ENCODE measurements at places on chromosomes 5 and 9.
A peak's percentile ranks its signal among the peaks of the same experiment; 100 is the strongest.

- no peak for DNase-seq
Measured at GRCh38 chr9:96067004-96067403, 191.5 kb downstream of the ERCC6L2 start.

GRCh38 chr5:170434966-170435605 lies 45.9 kb upstream of the KCNMB1 start:
- peak; percentile 74 for DNase-seq

DNA sequence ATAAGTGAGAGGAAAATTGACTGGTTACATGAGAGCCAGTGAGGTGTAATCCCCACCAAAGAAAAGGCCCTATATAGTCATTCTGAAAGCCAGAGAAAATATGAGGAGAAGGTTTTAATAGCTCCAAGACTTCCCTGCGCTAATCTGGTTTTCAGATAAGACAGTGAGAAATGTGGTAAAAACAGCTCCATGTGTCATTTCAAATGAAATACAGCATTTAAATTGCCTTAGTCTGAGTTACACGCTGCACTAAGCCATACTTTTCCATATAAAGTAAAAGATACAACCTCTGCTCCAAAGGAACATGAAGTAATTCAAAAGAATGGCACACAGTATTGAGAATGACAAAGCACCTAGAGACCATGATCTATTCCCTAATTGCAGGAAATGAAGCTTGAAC lies 378.0 kb upstream of the PDE4D start:
- no peak for DNase-seq

GRCh38 chr9:32384002-32384363 lies 460 bp upstream of the ACO1 start:
- DNase-seq: no peak

GRCh38 chr5:27010646-27011045 lies 27.7 kb downstream of the CDH9 start:
- no peak for DNase-seq

GRCh38 chr9:136808806-136809158 lies 1.0 kb downstream of the RABL6 start:
- no peak for DNase-seq

DNA sequence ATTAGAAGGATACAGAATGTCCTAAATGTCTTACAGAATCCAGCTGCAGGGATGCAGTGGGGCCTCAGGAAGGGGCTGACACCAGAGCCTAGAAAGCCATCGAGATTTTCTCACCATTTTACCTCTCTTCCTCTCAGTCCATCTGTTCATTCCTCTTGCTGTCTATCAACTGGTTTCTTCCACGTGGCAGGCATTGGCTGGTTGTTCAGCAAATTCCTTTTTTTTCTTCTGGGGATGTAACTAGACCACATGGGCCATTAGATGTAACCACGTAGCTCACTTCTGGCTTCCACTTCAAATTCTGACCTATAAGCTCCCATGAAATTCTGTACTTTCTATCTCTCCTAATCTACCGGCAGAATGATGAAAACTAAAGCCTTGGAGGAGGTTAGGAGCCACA lies 93.6 kb upstream of the MTAP start:
- no peak for DNase-seq

- no peak for DNase-seq
Measured at GRCh38 chr5:64384765-64385164, 121.0 kb upstream of the RGS7BP start.

DNA sequence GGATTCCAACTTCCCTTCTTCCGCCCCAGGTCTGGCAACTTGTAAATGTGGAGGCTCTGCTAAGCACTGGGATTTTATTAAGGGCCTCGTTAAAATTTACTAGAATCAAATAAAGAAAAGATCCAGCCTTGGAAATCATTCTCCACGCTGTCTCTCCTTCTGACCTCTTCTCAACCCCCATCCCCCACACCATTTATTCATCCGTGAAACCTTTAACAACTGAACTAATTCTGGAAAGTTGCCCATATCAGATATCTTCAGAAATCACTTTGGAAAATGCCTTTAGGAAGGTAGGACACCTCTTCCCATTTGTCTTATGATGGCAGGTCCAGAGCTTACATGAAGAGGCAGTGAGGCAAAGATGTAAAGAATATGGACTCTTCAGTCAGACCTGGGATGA lies 288.5 kb downstream of the SLIT3 start:
- DNase-seq: no peak

DNA sequence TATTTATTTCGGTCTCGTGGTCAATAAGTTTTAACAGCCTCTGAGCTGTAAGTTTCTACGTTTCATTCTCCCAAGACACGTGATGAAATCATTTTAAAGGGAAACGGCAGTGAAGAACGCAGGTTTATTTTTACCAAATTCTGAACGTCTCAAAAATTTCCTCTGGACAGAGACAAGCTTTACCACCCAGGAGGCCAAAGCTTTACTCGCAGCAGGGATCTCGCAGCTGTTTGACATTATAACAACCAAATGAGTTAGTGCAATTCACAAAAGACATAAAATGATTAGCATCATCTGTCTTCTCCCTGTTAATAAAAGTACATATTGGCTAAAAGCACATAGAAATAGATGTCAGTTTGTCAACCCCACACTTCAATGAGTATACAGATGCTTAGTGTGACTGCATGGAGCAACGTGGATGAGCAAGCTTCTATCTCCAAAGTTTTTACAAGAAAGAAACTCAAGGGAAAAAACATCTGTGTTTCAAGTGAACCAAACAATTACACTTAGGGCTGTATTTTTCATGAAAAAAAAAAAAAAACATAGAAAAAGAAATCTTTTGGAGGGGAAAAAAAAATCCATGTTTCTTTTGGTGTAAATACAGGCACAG lies 2.5 kb downstream of the SEMA5A start:
- no peak for DNase-seq

DNA sequence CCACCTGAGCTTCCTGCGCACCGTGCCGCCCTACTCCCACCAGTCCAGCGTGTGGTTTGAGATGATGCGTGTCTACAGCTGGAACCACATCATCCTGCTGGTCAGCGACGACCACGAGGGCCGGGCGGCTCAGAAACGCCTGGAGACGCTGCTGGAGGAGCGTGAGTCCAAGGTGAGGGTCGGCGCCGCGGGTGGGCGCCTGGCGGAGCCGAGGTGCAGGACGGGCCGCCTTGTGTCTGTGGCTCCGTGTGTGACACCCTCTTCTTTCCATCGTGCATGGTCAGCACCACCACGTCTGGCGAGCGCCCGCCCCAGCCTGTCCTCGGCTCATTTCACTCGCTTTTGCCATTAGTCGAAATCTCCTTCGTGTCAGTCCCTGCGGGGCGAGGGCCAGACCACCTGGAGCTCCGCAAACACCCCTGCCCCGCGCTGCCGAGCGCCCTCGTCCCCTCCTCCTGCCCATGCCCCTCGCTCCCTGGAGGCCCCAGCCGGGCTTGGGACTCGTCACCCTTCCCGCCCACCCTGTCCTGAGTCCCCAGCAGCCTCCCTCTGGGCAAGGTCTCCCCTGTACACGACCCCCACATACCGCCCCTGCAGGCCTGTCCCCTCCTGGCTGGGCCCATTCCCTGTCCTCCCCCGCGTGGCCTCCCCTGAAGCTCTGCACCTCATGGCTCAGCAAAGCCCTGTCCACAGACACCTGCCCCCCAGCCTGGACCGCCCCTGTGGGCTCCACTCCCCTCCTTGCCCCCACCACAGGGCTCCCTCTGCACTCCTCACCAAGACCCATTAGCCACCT lies 7.0 kb downstream of the GRIN1 start:
- DNase-seq: no peak

DNA sequence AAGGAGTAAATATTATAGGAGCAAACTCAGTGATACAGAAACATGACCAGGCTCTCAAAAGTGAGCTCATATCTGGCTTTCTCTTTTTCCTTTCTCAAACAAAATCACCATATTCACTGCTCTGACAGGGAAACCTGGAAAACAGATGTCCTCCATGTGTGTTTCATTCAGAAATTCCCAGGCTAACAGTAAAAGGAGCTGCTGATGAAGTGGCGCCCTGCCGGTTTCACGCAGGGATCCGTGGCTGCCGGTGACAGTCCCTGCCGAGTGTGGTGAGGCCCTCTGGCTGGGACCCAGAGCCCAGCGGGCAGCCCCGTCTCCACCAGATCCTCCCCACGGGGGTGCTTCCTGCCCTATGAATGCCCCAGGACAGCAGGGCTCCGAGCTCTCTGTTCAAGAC lies 208.1 kb downstream of the GNA14 start:
- no peak for DNase-seq

GRCh38 chr5:44252545-44252944 lies 136.7 kb downstream of the FGF10 start:
- no peak for DNase-seq

DNA sequence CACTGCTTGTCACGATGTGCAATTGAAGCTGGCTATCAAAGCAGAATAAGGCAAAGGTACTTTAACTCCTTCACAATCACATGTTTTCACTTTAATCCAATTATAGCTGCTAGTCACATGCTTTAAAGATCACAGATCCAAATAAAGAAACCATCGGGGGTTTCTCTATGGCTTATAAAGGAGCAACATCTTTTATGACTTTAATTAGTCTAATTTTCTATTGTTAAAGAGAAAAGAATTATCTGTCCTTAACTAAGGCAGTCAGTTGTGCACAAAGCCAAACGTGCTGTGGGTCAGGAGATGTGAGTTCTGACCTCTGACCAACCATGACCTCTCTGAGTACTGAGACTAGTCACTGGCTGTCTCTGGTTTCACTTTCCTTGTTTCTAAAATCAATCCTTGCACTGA lies 561.1 kb downstream of the RAB3C start:
- DNase-seq: no peak

GRCh38 chr5:177427211-177427822 lies 841 bp downstream of the GRK6 start:
- DNase-seq: no peak

GRCh38 chr5:103092676-103093075 lies 27.3 kb downstream of the GIN1 start:
- DNase-seq: no peak

DNA sequence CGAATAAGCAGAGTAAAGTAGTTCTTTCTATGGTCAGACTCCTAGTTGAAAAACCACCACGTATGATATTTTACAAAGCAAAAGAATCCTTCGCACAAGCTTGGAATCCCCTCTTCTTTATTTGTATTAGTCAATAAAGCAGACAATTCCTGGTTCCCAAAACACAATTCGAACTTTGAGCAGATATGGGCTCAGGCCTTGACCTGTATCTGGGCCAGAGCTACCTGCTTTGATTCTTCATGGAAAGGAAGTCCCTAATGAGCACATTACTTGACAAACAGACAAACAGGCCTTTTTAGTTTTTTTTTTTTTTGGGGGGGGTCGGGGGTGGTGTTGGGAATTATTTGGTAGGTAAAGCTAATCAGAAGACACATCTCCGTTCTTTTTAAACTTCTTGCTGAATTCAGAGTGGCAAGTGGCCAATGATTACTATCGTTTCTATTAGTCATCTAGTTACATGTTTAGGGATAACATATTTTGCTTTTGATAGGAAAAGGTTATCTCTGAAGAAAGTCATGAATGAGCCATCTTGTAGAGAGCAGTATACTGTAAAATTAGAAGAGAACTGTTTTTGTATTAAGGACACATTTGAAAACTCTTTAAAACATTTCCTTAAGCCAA lies 116.6 kb upstream of the HMHB1 start:
- no peak for DNase-seq

DNA sequence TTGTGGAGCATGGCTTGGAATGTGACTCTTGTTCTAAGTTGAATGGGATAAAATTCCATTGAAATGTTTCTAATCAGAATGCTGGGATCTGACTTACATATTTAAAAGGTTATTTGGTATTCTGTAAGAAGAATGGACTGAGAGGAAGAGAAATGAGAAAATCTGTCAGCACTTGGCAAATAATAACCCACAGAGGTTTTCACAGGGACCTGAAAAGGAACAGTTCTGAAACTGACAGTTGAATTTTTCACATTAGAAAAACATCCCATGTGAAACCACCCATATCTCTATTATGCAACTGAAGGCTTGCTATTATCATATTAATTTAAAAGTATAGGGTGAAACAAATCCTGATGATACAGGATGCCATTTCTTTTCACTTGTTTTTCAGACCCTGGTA lies 302.7 kb downstream of the EPB41L4A start:
- no peak for DNase-seq

DNA sequence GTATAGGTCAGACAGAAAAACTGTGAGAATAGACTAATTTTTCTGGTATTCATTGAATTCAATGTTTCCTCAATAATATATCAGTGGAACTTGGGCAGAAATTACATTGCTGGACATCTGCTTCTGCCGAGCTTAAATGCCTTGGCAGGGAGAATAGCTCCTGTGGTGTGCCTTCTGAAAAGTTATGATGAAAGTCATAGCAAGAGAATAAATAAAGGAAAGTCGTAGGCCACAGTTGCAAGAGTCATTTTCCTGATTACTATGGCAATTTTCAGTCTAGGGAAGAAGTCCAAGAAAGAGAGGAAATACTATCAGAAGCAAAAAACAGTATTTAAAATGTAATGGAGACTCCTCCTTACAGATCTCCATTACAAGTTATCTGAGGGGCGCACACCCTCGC lies 1596.1 kb upstream of the WWC1 start:
- DNase-seq: no peak

DNA sequence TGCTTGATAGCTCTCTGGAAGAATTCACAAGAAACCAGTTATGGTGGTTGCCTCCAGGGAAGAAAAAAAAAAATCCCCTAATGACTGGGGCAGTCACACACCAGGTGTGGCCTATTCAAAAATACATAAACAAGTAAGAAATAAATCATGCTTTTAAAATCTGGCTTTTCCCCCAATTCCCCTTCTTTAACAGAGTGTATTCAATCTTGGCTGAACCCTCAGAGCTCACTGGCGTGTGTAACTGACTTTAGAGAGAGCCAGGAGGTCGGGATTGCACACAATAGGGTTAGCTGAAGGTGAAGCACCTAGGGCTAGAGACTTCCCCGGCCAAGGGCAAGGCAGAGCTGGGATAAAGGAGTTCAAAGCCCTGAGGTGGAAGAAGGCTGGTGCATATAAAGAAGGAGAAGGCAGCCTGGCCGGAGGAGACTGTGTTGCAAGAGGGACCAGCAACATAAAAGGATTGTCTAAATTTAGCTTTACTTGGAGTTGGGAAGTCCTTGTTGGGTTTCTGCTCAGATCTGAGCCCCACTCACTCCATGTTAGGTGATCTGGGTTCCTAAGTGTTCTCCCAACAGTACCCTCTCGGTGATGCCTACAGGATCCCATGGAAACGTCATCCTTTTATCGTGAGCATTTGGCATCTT lies 19.7 kb downstream of the FNBP1 start:
- DNase-seq: no peak

DNA sequence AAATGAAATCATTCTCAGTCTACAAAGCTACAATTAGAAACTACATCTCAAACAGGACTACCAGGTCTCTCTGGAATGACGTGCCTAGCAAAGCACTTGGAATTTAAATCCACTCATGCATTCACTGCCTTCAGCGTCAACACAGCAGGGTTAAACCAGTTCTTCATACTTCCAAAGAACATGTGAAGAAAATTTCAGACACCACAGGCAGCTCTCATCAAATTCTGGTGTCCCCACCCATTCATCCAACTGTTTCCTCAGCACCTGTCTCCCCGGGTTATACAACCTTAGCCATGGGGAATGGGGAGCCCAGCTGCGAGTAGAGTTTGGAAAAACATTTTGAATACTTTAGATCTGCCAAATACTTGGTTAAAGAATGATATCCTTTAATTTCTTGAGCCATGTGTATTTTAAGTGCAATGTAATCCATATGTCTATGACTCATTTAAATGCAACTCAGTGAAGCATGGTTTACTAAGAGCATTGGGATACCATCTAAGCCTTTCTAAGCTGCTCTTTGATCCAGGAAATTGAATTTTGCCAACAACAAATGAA lies 17.5 kb downstream of the ADAM19 start:
- DNase-seq: no peak

- no peak for DNase-seq
Measured at GRCh38 chr5:52796031-52796430, 8.3 kb downstream of the ITGA1 start.

All from right atrium auricular region (tissue), 2 donors.